ENCODE measurements at places on chromosomes 2 and 18.

GRCh38 chr2:155033652-155034051 lies 335.2 kb downstream of the KCNJ3 start:
- no peak for DNase-seq

- DNase-seq, result no peak
Measured at GRCh38 chr18:3044931-3045698, 32.2 kb upstream of the LPIN2 start.

- DNase-seq, result no peak
Measured at GRCh38 chr2:195559431-195559914, 97.6 kb upstream of the SLC39A10 start.

DNA sequence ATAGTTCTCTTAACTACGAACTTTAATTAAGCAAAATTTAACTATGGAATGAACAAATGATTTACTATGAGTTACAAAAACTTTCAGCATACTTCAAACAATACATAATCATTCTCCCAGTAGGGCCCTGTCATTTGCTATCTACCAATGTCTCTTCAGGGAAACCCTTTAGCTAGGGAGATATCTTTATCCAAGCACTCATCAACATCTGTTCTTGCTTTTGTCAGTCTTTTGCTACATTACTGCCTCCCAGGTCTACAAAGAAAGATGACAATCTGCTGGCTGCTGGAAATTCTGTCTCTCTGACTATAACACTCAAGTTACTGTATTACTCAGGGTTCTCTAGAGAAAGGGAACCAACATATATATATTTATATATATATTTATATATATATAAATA lies 1626.3 kb upstream of the CELF4 start:
- no peak for DNase-seq

GRCh38 chr2:30481323-30481800 lies 34.3 kb downstream of the LCLAT1 start:
- DNase-seq, result no peak

DNA sequence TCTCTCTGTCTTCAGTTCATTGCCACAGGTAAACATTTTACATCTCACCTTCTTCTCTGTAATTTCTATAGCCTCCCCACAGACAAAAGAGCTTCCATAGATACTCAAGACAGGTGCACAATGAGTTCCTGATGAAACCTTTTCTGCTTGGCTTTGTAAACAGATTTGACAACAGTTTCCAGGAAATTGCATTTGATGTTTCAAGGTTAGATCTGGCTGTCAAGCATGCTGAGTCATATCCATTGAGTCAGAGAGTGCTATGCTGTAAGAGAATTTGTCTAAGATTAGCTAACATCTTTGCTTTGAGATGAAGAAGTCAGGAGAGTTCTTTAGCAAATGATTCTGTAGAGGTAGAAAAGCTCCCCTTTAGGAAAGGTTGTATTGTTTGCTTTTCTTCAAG lies 40.6 kb upstream of the MAP2 start:
- no peak for DNase-seq

DNA sequence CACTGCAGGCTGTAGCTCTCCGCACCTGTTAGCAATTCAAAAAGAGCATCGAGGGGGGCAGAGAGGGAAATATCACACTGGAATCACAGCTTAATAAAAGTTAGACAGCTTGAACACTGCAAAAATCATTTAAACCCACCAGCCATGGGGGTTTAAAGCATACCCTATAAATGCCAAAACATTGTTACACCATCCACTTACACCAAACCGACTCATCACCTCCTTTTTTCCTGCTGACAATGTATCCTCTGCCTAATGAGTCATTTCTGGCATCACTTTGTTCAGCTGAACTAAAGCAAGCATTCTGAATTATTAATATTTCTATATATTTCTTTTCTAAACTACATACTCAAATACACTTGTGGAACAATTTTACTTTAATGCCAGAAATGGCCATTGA lies 21.6 kb downstream of the MC4R start:
- DNase-seq, result no peak

- no peak for DNase-seq
Measured at GRCh38 chr2:197182668-197183067, 127.9 kb downstream of the ANKRD44 start.

GRCh38 chr18:54250846-54251261 lies 18.5 kb upstream of the POLI start:
- DNase-seq, result no peak

- DNase-seq, result no peak
Measured at GRCh38 chr2:54720563-54720962, 2.9 kb upstream of the EML6 start.

DNA sequence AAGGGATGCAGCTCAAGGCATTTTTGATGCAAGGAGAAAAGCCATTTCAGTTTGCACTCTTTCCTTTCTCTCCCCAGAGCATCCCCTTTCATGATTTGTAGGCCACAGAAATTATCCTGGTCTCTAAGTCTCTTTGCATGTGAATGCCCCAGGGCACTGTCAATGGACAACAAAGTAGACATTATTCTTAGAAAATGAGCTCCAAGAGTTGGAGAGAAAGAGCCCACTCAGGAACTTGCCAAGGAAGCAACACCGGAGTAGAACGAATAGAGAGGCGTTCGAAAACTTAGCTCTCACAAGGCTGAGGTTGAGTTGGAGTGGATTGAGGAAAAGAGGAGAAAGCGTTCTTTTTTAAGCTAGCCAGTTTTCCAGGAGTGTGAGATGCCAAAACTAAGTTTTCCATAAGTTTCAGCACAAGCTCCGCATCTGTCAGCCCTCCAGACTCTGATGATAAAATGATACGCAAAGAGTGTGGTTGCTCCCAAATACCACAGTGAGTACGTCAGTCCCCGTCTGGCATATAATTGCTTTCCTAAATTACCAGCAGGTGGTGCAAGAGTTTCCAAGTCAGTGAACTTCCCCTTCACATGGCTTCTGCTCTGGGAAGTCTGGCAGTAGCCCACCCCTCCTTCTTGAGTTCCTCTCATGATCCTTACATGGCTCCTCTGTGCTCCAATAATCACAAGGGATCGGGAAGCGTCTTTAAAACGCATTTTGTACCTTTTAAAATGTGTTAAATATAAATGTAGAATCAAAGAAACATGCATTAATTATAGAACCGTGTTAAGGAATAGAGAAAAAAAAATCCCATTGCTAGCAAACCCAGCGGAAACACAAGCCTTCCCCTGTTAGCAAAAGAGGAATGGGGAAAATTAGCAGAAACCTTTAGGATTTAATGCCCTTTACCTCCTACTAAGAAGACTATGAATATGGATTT lies 1060.6 kb upstream of the FANCL start:
- DNase-seq, result peak; percentile 95

DNA sequence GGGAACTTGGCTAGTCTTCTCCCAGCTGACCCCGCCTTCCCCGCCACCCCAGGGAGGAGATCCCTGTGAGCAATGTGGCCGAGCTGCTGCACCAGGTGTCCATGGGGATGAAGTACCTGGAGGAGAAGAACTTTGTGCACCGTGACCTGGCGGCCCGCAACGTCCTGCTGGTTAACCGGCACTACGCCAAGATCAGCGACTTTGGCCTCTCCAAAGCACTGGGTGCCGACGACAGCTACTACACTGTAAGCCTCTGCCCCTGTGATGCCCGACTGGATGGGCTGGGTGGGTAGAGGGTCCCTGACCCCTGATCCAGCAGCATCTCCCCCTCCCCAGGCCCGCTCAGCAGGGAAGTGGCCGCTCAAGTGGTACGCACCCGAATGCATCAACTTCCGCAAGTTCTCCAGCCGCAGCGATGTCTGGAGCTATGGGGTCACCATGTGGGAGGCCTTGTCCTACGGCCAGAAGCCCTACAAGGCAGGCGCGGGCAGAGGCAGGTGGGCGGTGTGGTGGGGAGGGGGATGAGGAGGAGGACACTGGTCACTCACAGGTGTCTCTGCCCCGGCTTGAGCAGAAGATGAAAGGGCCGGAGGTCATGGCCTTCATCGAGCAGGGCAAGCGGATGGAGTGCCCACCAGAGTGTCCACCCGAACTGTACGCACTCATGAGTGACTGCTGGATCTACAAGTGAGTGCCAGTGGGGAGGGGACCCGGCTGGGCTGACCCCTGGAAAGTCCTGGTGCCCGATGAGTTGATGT lies 24.2 kb downstream of the ZAP70 start:
- DNase-seq, result no peak

- DNase-seq, result peak; percentile 78
Measured at GRCh38 chr2:24409700-24410556, 49.6 kb upstream of the ITSN2 start.

- DNase-seq, result no peak
Measured at GRCh38 chr2:186572705-186573104, 17.2 kb upstream of the ITGAV start.

DNA sequence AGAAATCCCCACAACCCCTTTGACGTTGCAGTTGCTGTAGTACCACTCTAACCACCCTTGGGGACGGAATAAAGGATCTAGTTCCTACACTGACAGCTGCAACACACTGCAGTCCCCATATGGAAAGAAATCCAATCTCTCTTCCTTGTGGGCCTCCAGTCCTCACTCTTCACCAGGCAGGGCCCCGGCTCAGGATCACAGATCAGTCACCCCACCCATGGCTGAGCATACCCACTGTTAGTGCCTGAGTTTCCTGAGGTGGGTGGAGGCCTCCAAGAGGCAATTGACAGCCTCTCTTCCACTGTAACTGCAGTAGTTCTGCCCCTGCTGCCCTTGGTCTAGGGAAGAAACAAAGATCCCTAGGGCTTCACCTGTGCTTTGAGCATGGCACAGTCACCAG lies 670.0 kb upstream of the CDH2 start:
- no peak for DNase-seq

- DNase-seq, result no peak
Measured at GRCh38 chr2:10934979-10935350, 23.2 kb downstream of the KCNF1 start.

GRCh38 chr18:27413495-27414401 lies 228.6 kb upstream of the CHST9 start:
- peak; percentile 88 for DNase-seq

- DNase-seq, result no peak
Measured at GRCh38 chr2:78411303-78411702, 614.2 kb upstream of the REG3G start.

- peak; percentile 70 for DNase-seq
Measured at GRCh38 chr2:66435549-66435875, 587 bp downstream of the MEIS1 start.

GRCh38 chr2:119385466-119385865 lies 18.7 kb downstream of the DBI start:
- no peak for DNase-seq

- DNase-seq, result no peak
Measured at GRCh38 chr2:107729440-107729839, 97.3 kb upstream of the RGPD4 start.

GRCh38 chr2:108220191-108220590 lies 19.6 kb upstream of the SULT1C3 start:
- DNase-seq, result no peak

DNA sequence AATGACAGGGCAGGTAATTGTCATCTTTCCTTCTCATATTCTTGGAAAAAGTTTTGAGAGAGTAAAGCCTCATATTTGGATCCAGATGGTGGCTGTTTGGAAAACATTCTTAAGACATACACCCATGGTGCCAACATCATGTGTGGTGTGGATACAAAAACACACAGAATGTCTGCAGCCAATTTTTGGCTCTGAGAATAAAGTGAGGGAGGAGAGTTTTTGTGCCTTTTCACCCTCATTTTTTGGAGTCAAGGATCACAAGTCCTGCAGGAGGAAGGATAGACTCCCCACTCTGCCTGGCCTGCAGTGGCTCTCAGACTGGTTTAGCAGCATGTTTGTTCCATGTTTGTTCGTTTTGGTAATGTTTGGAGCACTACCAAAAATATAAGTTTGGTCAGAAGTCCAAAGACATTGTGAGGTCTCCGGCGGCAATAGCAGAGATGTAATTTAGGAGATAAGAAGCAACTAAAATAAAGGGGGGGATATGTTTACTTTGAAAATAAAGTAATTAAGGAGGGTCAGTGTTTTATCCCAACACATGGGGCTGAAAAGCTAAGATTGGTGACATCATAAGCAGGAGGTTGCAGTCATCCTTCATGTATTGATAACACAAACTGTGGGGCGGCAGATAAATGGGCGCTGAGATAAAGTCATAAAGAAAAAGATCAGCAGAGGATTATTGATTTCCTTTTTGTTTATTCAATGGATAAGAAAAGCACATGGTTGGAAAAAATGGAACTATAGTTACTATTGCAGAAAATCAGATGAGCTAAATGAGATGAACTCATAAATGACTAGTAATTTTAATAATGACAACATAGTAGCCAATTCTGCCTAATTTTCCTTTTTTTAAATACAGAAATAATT lies 655 bp downstream of the NOSTRIN start:
- DNase-seq, result no peak

- DNase-seq, result no peak
Measured at GRCh38 chr18:13112982-13113381, 105.6 kb upstream of the LDLRAD4 start.

DNA sequence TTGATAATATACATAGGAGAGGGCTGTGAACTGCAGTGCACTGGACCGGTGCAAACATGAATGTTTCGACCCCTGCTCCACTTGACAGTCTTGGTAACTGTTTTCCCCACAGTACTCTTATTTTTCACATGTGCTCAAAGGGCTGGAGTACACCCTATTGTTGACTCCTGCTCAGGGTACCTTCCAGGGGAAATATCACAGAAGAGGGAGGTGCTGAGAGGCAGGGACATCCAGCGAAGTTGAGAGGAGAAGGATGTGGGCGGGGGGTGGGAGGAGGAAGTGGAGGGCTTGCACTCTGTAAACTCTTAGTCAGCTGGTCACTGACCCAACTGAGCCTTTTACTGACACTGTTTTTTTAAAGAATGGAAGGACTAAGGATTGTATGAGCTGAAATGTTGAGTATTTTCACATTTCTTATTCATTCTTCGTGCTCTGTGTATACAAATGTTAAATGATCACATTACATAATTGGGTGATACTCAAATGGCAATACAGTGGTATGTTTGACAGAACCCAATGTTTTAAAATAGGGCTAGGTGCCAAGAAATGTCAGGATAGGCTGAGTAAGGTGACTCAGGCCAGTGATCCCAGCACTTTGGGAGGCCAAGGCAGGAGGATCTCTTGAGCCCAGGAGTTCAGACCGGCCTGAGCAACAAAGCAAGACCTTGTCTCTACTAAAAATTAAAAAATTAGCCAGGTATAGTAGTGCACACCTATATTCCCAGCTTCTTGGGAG lies 10.0 kb downstream of the INPP4A start:
- no peak for DNase-seq

DNA sequence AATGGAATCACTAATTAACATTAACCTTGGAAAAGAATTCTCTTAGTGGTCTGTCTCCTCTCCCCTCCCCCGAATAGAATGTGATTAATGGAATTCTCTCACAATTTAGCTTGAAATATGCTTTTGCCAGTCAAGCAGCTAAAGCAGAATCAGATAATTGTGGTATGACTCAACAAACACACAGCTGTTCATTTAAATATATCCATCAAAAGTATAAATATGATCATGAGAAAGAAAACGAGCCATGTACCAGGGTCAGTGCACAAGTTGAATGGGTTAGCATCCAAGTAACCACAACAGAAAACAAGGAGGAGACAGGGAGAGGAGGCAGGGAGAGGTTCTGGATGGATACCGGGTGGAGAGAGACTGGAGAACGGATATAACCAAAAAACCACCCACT lies 66.9 kb downstream of the ACVR1 start:
- DNase-seq, result no peak

DNA sequence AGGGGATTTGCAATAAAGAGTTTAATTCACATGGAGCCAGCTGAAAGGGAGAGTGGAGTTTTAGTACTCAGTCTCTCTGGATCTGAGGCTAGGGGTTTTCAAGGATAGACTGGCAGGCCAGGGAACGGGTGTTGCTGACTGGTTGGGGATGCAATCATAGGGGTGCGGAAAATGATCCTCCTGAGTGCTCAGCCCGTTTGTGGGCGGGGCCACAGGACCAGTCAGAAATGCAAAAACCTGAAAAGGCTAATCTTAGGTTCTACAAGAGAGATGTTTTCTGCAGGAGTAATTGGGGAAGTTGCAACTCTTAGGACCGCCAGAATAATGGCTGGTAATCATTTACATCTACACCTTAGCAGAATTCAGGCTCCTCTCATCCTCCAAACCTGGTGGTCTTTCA lies 2.5 kb downstream of the NFU1 start:
- DNase-seq, result no peak
